Body of pancreas (tissue), 4 donors: ENCODE measurements at places on chromosomes 4 and X. TPM values are rescaled to one million over a fixed set of nuclear protein-coding genes. Genes with fewer than 3 reads are reported as not detected.

GRCh38 chrX:108642273-108642628 lies 94.1 kb downstream of the IRS4 start:
- no peaks in the 10 kb centered on the region for H3K27me3 ChIP-seq
- no peak for DNase-seq
- no peaks in the 10 kb centered on the region for H3K36me3 ChIP-seq
- H3K4me1 ChIP-seq, result no peaks in the 10 kb centered on the region
- H3K27ac ChIP-seq, result no peak overlapping the region

DNA sequence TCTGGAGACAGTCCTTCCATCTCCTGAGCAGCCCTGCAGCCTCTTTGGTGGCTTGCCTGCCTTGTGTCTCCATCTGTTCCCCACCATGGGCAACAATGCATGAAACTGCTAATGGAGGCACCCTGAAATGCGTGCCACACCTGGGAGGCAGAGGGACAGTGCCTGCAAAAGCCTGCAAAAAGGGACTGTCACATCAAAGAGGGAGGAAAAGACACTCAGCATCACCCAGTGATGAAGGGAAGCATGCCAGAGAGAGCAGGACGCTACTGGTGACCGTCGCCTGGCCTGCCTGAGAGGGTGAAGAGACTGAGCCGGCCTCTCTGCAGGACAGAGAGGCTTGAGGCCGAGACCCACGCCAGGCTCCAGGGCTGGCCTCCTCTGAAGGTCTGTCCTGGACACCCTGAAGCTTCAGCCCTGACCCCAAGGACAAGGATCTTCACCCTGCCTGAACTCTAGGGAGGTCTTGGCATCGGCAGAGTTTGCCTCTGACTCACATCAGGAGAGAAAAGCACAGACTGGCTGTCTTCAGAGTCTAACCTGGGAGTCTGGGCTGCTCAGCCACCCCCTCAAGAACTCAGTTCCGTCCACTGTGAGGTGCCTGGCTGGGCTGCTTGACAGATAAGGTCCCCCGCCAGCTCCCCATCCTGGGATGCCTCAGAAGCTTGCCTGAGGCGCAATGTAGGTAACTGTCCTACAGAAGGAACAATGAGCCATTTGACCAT lies 8.1 kb downstream of the ACSL1 start:
- no peaks in the 10 kb centered on the region for H3K27me3 ChIP-seq
- H3K4me3 ChIP-seq, result no peak overlapping the region
- no peaks in the 10 kb centered on the region for H3K36me3 ChIP-seq

DNA sequence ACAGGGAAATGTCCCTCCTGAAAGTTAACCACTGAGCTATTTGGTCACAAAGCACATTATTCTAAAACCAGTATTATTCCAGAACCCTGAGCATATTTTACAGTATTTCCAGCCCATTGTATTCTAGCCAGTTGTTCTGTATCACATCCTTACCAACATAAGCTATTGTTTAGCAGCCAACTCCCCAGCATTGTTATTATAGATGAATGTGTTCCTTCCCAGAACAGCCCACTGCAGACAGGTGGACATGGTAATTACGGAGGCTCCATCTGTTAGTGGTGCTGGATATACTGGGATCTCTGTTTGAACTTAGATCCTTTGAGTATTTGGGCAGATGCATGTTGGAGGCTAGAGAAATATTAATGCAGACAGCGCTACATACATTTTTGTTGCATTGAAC lies 126.1 kb downstream of the MGST2 start:
- H3K4me3 ChIP-seq, result no peak overlapping the region
- H3K4me1 ChIP-seq, result no peaks in the 10 kb centered on the region
- H3K27ac ChIP-seq, result no peak overlapping the region
- H3K36me3 ChIP-seq, result no peaks in the 10 kb centered on the region
- no peak for DNase-seq

DNA sequence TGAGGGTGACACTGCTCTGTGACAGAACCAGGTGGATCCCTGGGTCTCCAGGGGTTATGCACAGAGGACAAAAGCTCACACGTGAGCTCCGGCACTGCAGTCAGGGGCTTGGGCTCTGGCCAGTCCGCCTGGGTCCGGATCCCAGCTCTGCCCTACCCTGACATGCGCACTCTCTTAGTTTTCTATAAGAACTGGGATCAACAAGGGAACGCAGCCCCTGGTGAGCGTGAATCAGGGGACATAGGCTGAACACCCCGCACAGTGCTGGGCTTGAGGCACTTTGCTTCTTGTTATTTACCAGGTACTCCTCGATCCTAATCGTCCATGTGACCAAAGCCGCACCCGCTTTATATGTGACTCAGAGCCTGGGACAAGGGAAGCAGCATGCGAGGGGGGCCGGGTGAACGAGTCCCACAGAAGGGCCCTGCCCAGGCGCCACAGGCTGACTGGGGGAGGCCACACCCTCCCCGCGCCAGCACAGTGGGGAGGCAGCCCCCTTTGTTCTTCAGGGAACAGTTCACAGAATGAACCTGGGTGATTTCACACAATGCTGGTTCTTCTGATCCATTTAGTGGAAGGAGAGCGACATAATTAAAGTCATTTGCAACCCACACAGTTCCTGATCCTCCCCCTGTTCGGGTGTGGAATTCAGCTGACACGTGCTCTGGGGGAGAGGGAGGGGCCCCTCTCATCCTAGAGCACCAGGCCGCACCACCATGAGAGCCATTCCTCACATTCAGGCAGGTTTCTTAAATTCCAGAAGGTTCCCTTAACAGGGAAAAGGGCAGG lies 55.5 kb downstream of the WFS1 start:
- no peak overlapping the region for H3K27ac ChIP-seq
- H3K4me1 ChIP-seq, result no peaks in the 10 kb centered on the region
- no peak for DNase-seq
- no peak overlapping the region for H3K4me3 ChIP-seq
- no peaks in the 10 kb centered on the region for H3K27me3 ChIP-seq

DNA sequence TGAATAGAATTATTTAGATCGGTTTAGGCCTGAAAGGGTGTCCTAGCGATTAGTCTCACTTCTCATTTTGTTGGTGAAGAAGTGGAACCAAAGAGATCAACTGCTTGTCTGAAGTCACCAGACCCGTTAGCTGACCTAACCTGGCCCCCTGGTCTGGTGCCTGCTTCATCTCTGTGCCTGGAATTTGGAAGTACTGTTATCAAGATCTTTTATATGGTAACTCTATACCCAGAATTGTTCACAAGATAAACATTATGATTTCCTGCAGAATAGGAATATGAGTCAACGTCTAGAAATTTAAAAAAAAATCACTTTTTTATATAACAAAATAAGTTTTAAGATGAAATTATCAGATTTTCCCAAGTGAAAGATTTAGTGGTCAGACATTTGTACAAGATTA lies 37.2 kb downstream of the LRP2BP start:
- H3K36me3 ChIP-seq, result peaks cover 2% of the 10 kb centered on the region
- no peak overlapping the region for H3K27ac ChIP-seq
- no peak for DNase-seq

- no peak overlapping the region for H3K27ac ChIP-seq
- no peaks in the 10 kb centered on the region for H3K27me3 ChIP-seq
- H3K36me3 ChIP-seq, result no peaks in the 10 kb centered on the region
- DNase-seq, result no peak
- H3K4me1 ChIP-seq, result no peaks in the 10 kb centered on the region
These were observed 304.7 kb downstream of the DCHS2 start for GRCh38 chr4:154186888-154187287.

MAGEA2B gene
- not detected for total RNA-seq
